Activated naive CD8-positive, alpha-beta T cell treated with anti-CD3 and anti-CD28 coated beads, Interleukin-2, amount 50 U/mL, for 16 hours (primary cell): ENCODE measurements at places on chromosomes 3 and 15.

DNA sequence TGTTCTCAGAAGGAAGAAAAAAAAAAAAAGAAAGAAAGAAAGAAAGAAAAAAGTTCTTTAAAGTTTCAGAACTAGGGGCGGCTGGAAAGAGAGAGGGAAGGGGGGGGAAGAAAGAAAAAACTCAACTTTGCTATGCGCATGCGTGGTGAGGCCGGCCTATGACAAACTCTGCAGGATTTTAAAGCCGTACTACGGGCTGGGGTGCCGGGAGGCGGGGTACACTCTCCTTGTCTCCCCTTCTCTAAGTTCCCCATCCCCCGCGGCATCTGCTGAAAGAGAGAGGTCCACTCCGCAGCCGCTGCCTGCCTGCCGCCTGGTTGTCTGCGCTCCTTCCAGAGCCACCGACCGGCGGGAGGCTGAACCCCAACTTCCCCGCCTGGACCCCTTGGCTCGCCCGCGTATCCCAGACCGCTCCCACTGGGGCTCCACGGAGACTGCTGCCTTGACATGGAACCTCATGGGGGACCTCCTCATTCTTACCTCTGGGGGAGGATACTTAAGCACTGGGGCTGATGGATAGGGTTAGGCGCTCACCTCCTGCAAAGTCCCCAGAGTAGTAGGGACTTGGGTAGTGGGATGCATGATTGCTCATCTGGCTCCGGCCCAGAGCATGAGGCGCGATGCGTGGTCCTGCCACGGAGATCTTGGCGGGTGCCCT is 1.4 kb upstream of the WNT5A start:
- no peak for DNase-seq

GRCh38 chr3:181382656-181383055 is 329.1 kb upstream of the SOX2 start:
- no peak for DNase-seq

DNA sequence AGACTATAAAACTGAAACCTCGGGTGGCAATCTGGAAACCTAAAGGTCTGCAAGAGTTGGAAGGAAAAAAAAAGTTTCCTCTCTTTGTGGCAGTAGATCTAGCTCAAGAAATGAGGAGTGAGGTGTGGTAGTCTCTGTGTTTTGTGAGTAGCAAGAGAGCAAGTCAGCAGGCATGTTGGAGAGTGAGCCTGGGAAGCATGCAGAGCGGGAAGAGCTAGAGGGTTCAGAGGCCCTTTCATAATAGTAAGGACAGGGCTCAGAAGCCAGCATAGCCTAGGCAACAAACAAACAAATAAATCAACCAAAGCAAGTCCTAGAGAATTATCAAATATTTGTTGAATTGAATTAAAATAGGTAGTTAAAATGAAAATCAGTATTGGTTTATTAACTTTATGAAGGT is 189.7 kb upstream of the CBLB start:
- DNase-seq: no peak

DNA sequence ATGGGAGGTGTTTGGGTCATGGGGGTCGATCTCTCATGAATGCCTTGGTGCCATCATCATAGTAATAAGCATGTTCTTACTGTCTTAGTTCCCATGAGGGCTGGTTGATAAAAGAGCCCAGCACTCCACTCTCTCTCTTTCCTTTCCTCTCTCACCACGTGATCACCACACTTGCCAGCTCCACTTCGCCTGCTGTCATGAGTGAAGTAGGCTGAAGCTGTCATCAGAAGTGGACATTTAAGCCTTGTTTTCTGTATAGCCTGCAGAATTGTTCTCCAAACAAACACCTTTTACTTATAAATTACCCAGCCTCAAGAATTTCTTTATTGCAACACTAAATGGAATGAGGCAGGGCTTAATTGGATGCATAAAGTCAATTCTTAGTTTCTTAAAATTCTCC is 6.1 kb downstream of the OR5H1 start:
- DNase-seq: no peak

DNA sequence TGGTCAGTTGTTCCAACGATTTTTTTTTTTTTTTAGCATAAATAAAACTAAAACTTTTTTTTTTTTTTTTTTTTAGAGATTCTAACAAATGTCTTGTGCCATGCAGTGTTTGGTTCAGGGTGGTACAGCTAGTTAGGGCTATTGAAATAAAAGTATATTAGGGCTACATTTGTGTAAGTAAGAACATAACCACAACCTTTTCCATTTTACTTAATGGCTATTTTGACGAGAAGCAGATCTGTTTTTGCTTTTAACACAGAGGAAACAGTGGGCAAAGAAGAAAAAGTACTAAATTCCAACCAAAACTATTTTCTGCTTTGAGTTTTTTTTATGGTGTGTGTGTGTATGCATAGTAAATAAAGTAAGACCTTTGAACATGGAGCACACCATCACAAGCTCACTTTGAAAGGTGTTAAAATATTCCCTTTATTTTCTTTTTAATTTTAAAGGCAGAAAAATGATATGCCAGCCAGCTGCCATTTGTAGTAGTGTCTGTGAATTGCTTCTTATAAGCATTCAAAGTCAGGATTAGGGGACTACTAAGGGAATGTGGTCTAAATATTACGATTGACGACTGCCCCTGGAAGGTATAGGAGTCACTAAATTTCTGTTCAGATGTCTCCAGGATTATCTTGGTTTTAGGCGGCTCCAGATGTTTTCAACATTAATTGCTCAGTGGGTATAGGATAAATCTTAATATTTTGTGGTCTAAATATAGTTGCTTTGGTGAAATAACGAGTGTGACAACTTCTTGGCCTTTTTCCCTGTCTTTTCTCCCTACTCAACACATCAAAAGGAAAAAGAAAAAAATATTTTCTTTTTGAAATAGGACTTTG is 3.1 kb downstream of the RARB start:
- DNase-seq: no peak

- DNase-seq: no peak
Measured at GRCh38 chr15:99844150-99844549, 110.9 kb upstream of the LYSMD4 start.

- no peak for DNase-seq
Measured at GRCh38 chr3:107959550-107960154, 131.2 kb downstream of the CD47 start.

- DNase-seq: no peak
Measured at GRCh38 chr15:69013726-69014406, 629 bp upstream of the NOX5 start.

DNA sequence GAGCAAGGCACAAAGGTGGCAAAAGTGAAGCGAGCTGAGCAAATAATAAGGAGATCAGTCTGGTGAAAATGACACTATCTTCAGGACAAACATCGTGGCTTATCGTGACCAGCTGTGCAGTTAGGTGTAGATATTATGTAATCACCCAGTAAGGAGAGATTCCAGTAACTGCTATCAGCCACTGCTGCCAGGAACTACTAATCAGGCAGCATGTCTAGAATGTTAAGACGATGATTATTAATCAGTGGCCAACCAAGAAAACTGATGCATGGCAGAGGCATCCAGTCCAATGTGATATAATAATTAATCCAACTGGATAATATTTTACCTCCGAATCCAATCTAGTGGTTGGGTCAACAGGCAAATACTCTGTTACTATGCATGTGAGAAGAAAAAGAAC is 252.7 kb upstream of the ZPLD1 start:
- DNase-seq: no peak

DNA sequence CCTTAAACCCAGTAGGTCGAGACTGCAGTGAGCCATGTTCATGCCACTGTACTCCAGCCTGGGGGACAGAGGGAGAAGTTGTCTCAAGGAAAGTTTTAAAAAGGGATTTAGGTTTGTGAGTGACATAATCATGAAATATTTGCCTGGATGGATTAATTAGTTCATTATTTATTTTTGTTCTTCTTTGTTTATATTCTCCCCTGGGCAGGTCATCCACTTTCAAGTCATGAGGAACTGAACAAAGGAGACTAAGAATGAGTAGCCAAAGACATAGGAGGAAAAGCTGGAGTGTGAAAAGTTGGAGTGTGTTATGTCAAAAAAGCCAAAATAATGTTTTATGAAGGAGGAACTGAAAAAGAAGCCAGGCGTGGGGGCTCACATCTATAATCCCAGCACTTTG is 17.7 kb upstream of the PCCB start:
- DNase-seq: no peak

- no peak for DNase-seq
Measured at GRCh38 chr3:115401298-115401697, 222.0 kb upstream of the GAP43 start.
